NCI-H2029 (cell line): ENCODE measurements at places on chromosomes 2 and 18.

- DNase-seq: no peak
These were observed 19.5 kb downstream of the CNOT11 start for GRCh38 chr2:101272045-101272784.

GRCh38 chr2:192888109-192888508 is 693.4 kb upstream of the TMEFF2 start:
- DNase-seq: no peak

DNA sequence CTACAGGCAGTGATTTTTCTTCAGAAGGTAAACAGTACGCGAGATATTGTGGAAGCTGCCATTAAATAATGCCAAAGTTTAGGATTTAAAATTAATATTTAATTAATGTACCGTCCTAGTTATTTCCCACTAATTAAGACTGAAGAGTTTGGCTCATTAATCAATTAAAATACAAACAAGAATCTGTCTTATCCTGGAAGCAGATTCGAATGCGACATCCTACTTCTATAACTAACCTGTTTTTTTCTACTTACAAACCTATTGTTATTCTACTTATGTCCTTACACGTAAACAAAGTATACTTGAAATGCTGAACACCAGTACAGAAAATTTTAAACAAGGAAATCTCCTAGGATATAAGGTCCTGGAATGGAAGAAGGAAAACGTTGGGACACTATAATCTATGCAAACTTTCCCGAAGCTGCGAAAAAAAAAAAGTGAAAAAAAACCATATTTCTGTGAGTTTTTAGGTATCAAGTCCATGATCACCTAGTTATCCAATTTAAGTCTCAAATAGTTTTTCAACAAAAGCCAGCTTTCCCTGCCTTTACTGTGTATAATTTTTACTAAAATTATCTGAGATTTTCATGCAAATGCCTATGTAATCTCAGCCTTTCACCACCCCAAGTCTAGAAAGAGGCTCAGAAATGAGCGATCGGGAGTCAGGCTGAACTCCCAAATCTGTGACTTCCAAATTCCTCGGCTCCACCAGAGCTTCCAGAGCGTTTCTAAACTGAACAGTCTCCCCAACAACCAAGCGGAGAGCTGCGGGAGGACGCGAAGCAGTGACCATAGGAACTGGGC is 1.2 kb upstream of the C2orf15 start:
- DNase-seq: no peak

GRCh38 chr2:131413148-131413747 is 49.3 kb upstream of the RAB6D start:
- peak; percentile 26 for DNase-seq

DNA sequence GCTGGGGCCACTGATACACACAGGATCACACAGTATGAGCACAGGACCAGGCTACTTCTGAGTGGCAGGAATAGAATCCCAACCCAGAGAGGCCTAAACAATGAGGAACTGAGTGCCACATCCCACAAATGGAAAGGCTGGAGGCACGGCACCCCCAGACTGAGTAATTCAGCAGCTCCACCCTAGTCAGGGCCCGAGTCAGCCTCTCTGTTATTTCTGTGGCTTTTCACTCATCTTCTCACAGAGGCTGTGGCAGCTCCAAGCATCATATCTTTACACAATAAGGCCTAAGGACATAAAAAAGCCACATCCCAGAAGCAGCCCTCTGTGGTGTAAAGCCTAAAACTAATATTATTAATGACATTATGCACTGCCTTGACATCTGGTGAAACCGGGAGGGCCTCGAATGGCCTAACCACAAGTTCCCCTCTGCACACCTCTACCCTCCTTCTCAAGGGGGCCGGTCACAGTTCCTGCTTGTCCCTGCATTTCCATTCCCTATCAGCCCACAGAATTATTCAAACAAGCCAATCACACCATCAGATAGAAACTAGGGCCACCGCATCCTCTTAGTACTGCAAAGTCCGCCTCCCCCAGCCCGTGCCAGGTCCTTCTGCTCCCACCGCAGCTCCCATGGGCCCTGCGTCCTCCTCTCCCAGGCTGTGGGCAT is 12.5 kb upstream of the MAL start:
- DNase-seq: no peak

DNA sequence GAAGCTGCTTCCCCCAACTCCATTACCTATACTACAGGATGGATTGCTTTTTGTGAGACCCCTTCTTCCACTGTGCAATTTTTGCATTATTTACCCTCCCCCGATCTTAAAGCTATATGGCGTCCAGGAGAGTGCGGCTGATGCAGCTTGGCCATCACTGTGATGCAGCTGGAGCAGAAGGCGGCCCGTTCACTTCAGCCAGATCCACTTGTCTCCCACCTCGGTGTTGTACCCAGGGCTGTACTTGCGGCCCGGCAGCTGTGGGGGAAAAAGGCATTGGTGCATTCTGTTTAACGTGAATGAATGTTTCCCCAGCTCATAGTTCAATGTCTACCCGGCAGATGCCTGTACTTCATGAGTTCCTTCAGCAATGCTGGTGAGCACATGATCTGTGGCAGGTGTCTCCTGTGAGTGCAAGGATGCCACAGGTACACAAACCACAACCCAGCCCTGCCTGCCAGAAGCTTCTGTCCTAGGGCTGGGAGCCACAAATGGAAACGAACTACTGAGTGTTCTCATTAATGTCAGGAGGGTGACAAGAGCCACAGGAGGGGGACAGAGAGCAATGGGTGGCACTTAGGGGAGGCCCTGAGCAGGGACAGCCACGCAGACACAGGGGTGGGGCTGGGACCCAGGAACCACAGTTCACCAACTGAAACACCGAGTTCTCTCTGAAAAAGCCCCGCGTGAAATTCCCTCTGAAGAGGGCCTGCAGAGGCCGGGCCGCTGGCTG is 64.0 kb downstream of the NDUFA10 start:
- DNase-seq: no peak

- peak; percentile 90 for DNase-seq
These were observed 214.1 kb upstream of the COPS8 start for GRCh38 chr2:236871500-236872001.

- peak; percentile 16 for DNase-seq
These were observed 242.3 kb downstream of the ATAD2B start for GRCh38 chr2:23684395-23685176.

- peak; percentile 15 for DNase-seq
These were observed 141.6 kb downstream of the CCDC148 start for GRCh38 chr2:158315000-158315399.

- DNase-seq: no peak
These were observed 11.8 kb downstream of the MTX2 start for GRCh38 chr2:176280867-176281658.

GRCh38 chr2:3172265-3172935 is 205.2 kb downstream of the EIPR1 start:
- no peak for DNase-seq

DNA sequence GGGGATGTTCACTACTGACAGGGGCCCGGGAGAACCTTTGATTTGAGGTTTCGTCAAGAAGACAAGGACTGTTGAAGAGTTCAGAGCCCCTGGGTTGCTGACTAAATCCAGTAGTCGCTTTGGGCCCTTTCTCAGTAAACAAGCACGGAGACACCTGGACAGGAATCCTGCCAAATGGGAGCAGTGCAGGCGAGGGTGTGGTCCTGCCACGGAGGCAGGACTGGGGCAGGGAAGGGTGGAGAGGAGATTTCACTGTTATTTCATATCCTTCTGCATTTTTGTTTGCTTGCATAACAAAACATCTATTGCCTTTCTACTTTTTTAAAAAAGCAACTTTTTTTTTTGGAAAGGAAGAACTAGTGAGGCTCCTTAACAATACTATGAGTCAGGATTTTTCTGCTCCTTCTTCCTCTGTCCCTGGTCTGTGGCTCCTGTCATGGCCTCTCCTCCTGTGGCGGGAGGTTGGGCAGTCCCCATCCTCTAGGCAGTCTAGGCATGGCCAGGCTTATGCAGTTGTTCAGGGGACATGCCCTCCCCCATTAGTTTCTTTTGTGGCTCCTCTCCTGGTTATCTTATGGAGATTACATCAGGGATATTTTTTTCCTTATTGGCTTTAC is 57.7 kb downstream of the ARHGEF4 start:
- no peak for DNase-seq

DNA sequence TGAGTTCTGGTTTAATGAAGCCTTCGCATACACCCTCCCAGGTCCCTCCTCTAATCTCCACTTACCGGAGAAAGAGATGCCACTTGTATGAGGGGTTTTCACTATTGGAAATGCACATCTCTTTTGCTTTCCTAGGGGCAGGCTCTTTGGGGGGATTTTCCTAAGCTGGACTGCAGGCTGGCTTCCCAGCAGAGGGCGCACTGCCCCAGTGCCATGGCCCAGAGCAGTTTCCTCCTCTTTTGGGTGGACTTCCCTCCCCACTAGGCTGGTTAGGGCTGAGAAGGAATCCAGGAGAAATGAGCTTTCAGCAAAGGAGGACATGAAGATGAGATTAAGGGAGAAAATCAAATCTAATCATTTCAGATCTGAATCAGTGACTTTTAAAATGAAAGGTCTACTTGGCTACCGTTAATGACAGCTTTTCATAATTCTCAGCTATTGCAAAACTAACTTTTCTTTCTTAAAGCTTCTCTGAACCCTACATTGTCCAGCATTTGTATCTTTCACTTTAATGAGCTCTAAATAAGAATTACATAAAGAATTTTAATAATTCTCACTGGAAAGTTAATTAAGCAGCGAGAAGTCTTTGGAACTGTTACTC is 784.1 kb upstream of the FANCL start:
- DNase-seq: peak; percentile 4

GRCh38 chr2:162030363-162031190 is 43.4 kb downstream of the DPP4 start:
- no peak for DNase-seq

DNA sequence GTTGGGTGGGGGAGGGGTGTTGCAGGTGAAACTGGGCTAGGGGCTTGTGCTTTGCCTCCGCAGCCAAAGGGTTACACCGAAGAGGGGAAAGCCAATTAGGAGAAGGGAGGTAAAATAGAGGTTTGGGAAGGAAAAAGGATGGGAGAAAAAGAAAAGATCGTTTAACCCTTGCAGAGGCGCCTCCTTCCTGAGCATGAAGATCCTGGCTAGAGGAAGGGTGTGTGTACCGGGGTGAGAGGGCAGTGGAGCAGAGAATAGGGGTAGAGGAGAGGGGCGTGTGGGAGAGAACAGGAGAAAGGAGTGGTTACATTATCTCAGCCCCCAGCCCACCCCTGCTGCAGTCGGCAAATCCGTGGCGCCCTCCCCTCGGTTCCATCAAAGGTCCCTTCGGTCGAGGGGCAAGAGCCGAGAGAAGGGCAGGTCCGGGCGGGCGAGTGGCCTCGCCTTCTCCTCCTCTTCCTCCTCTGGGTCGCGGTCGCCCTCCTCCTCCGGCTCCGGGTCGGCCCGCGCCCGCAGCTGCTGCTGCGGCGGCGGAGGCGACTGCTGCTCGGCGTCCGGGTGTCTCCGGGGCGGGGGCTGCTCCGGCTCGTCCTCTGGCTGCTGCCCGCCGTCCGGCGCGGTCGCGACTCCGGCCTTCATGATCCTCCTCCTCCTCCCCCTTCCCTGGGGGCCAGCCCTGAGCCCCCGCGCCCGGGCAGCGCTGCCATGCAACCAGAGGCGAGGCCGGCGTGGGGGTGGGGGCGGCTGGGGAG is 1.1 kb downstream of the MARCHF4 start:
- DNase-seq: no peak

GRCh38 chr2:36329746-36330472 is 25.7 kb upstream of the CRIM1 start:
- DNase-seq: no peak

GRCh38 chr2:59068255-59068654 is 827.1 kb upstream of the FANCL start:
- no peak for DNase-seq

DNA sequence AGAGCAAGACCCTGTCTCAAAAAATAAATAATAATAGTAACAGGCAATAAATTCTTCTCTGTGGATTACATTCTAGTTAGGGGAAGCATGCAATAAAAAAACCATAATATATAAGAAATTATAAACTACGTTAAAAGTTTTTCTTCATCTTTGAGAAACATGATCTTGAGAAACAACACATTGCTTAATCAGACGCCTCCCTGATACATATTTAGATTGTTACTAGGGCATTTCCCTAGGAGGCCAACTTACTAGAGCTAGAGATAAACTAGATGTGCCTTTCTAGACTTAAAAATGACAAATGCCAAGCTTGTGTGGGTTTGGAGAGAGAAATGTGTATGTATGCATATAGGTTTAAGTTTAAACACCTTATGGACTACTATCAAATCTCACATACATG is 76.3 kb upstream of the GALNT5 start:
- no peak for DNase-seq

- no peak for DNase-seq
These were observed 118.9 kb downstream of the TMEM182 start for GRCh38 chr2:102880731-102881130.

GRCh38 chr2:181183878-181184542 is 203.6 kb downstream of the UBE2E3 start:
- no peak for DNase-seq
